Spleen (tissue), 13 donors: ENCODE measurements at places on chromosomes 3 and 15.

- no peaks in the 10 kb centered on the region for H3K4me1 ChIP-seq
- H3K4me3 ChIP-seq = no peak overlapping the region
- no peaks in the 10 kb centered on the region for H3K27me3 ChIP-seq
- no peak for DNase-seq
- no peaks in the 10 kb centered on the region for H3K36me3 ChIP-seq
- no peak overlapping the region for H3K27ac ChIP-seq
Measured at GRCh38 chr3:42823351-42823750, 14.1 kb downstream of the ACKR2 start.

DNA sequence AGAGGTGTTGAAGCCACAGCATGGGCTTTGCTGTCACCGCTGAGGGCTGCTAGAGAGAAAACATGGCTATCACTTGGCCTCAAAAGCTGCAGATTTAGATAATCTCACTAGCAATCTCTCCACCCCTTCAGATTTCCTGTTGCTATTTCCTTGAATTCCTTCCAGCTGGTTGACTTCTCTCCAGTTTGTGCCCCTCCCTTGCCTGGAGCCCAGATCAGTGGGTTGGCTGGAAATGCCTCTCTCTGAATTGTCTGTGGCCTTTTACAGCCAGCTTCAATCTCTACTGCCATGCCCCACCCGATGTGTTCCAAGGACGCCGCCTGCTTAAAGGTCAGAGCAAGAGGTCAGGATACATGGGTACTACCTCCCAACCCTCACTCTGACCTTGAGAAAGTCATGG, 294.1 kb downstream of the NTRK3 start:
- no peaks in the 10 kb centered on the region for H3K36me3 ChIP-seq
- no peak overlapping the region for H3K4me3 ChIP-seq
- H3K27me3 ChIP-seq = no peaks in the 10 kb centered on the region
- peak overlapping the region; percentile 27 for H3K27ac ChIP-seq
- H3K4me1 ChIP-seq = peaks cover 4% of the 10 kb centered on the region

GRCh38 chr15:100710222-100710621, 107.8 kb downstream of the ASB7 start:
- no peaks in the 10 kb centered on the region for H3K4me1 ChIP-seq
- H3K27me3 ChIP-seq = no peaks in the 10 kb centered on the region
- no peak overlapping the region for H3K4me3 ChIP-seq
- no peak overlapping the region for H3K27ac ChIP-seq

GRCh38 chr15:27842526-27842925, 256.6 kb downstream of the OCA2 start:
- no peaks in the 10 kb centered on the region for H3K4me1 ChIP-seq
- no peak overlapping the region for H3K4me3 ChIP-seq
- no peak for DNase-seq

- no peak for DNase-seq
- no peaks in the 10 kb centered on the region for H3K36me3 ChIP-seq
- H3K4me1 ChIP-seq = no peaks in the 10 kb centered on the region
- no peak overlapping the region for H3K4me3 ChIP-seq
- H3K27me3 ChIP-seq = no peaks in the 10 kb centered on the region
Measured at GRCh38 chr15:33100314-33100713, 94.2 kb downstream of the FMN1 start.

DNA sequence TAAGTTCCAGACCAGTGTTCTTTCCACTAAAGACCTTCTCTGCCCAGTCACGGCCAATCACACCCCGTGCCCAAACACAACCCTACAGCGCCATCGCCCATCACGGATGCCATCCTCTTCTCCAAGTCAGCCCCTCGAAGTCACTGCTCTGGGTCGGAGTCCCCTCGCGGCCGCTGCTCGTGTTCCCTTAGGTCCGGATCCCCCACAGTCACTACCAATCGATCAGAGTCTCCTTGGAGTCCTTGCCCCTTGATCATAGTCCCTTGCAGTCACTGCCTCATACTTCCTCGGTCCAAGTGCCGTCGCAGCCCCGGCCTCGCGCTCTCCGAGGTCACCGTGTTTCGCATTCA, 461 bp downstream of the PCYT1A start:
- peak overlapping the region; percentile 84 for H3K4me3 ChIP-seq
- H3K4me1 ChIP-seq = peaks cover 52% of the 10 kb centered on the region
- no peaks in the 10 kb centered on the region for H3K27me3 ChIP-seq

- DNase-seq = no peak
- H3K4me3 ChIP-seq = no peak within 1 kb of the TSS
- peaks cover 31% of the 10 kb centered on the region for H3K27me3 ChIP-seq
- peaks cover 7% of the 10 kb centered on the region for H3K4me1 ChIP-seq
Measured at GRCh38 chr3:184377882-184378445, at the start of gene THPO. Gene THPO (minus strand): TSS chr3:184378207. CDS start chr3:184376259, 1,948 bp downstream.

DNA sequence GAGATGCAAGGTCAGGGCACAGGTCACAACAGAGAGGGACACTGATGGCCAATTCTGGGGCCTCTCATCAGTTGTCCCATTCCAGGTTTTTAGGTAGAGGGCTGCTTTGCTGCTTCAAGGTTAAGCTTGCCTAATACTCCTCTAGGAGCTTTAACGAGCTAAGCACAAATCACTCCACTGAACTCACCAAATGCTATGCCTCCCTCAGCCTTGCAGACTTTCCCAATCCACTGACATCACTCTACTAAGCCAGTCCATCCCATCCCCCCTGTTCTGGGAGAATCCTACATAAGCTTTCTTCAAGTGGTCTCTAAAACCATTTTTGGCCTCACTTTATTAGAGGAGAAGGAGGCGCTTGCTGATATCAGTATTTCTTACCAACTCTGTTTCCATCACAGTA, 24.8 kb upstream of the PDCD6IP start:
- H3K4me3 ChIP-seq = no peak overlapping the region
- no peaks in the 10 kb centered on the region for H3K4me1 ChIP-seq
- DNase-seq = no peak
- no peaks in the 10 kb centered on the region for H3K27me3 ChIP-seq
- H3K27ac ChIP-seq = no peak overlapping the region

DNA sequence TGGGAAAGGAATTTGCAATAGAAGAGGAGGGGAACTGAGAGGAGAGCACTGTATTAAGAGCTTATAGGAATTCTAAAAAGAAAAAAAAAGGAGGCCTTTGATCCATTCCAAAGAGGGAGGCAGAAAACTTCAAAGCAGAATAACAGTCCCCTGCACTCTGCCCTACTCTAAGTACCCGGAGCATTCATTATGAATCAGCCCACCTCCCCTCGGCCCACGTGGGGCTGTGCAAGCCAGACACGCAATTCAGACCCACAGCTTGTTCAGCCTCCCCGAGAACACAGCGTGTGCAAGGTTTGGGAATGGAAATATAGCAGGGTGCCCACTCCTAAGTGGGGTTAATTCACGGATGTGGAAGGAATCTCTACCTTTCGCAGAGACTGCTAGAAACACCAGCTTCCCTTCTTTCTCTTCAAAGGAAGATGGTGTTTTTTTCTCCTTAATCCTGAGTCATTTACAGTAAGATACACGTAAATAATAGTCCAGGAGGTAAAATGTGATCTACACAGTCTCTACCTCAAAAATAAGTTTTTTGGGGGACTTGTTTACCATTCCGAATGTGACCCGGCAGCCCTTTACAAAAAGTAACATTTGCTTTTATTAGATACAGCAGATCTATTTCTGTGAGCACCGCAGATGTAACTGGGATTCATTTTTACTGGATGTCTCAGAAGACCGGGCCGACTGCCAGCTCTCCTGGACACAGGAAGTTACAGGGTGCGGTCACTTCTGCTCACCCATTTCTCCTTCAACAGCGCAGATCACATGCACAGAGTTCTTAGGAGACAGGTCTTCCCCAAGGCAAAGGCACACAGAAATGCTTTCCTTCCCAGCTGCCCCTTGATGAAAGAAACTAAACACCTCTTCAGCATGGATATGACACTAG, 768.5 kb upstream of the CFAP20DC start:
- H3K4me1 ChIP-seq = peaks cover 14% of the 10 kb centered on the region
- no peaks in the 10 kb centered on the region for H3K27me3 ChIP-seq
- H3K27ac ChIP-seq = no peak overlapping the region
- no peak for DNase-seq
- no peak overlapping the region for H3K4me3 ChIP-seq
- H3K36me3 ChIP-seq = no peaks in the 10 kb centered on the region

- H3K4me1 ChIP-seq = peaks cover 8% of the 10 kb centered on the region
- H3K27ac ChIP-seq = no peak overlapping the region
- H3K4me3 ChIP-seq = no peak overlapping the region
- no peaks in the 10 kb centered on the region for H3K27me3 ChIP-seq
Measured at GRCh38 chr3:46903341-46904302, 26.1 kb downstream of the PTH1R start.

GRCh38 chr3:55570271-55570711, 83.2 kb upstream of the WNT5A start:
- no peak overlapping the region for H3K4me3 ChIP-seq
- H3K27ac ChIP-seq = no peak overlapping the region
- no peaks in the 10 kb centered on the region for H3K36me3 ChIP-seq
- no peaks in the 10 kb centered on the region for H3K27me3 ChIP-seq

DNA sequence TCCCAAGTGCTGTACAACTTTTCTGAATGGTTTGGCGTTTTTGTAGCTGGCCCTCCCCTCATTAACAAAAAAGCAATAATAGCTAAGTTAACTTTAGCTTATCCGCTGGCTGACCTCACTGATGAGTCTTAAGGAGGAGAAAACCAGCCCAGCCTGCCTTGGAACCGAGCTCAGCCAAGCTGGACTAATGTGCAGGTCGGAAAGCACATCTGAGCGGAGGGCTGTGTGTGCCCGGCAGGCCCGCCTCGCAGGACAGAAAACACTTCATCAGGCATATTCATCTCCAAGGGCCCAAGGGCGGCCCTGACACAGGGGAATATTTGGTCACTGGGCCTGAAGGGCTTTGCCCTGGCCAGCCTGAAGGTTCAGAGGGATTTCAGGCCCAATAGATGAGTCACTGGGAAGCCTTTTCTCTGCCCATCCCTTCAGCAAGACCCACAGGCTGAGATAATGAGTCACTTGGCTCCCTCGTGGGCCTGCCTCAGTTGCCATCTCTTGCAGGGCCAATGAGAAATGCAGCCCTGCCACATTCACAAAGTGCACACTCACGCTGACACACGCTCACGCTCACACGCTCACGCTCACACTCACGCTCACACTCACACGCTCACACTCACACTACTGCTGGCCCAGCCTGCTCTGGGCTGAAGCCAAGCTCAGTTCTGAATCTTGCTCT, 75.1 kb downstream of the SLC12A8 start:
- no peak overlapping the region for H3K4me3 ChIP-seq
- no peaks in the 10 kb centered on the region for H3K27me3 ChIP-seq
- H3K4me1 ChIP-seq = peaks cover 32% of the 10 kb centered on the region
- no peak for DNase-seq

GRCh38 chr3:132418916-132419315, 1.6 kb downstream of the DNAJC13 start:
- H3K36me3 ChIP-seq = peaks cover 28% of the 10 kb centered on the region
- no peak for DNase-seq
- H3K4me3 ChIP-seq = peak overlapping the region; percentile 97
- H3K4me1 ChIP-seq = peaks cover 8% of the 10 kb centered on the region
- no peak overlapping the region for H3K27ac ChIP-seq

DNA sequence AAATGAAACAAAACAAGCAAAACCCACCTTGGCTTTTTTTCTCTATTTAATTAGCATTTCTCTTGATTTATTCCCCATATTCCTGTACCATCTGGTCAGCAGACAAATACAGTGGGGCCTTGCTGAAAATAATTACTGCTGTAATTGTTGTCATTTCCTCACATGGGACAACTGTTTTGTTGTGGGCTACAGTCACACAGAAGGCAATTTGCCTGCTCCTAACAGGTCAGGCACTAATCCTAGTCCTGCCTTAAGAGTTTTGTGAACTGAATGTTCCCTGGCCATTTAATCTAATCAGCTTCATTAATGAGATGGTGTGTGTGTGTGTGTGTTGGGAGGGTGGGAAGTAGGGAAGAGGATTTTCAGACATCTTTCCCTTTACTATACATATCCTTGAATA, 11.6 kb downstream of the TRPC1 start:
- no peak overlapping the region for H3K4me3 ChIP-seq
- no peaks in the 10 kb centered on the region for H3K27me3 ChIP-seq
- H3K4me1 ChIP-seq = no peaks in the 10 kb centered on the region
- H3K36me3 ChIP-seq = no peaks in the 10 kb centered on the region

GRCh38 chr3:45425237-45425933, 37.0 kb downstream of the LARS2 start:
- H3K27me3 ChIP-seq = no peaks in the 10 kb centered on the region
- H3K4me1 ChIP-seq = no peaks in the 10 kb centered on the region
- H3K4me3 ChIP-seq = no peak overlapping the region
- DNase-seq = no peak
- H3K27ac ChIP-seq = no peak overlapping the region

DNA sequence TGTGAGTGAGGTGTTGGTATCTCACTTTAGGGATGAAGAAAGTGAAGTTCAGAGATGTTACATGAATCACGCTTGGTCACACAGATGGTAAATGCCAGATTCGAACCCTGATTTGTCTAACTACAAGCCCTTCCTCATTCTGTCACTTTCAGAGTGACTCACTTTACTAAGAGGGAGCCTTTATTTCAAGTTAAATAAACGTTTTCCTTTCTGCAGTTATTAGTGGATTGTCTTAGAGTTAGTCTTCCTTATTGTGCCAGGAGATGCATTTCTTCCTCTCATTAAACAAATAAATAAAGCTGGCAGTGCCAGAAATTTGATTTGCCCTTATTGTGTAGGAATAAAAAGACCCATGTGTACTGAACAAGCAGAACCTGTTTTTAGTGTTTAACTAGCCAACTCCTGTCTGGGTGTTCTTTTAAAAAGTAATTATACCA, 162.5 kb downstream of the AKAP13 start:
- peak overlapping the region; percentile 94 for H3K27ac ChIP-seq
- H3K4me1 ChIP-seq = peaks cover 90% of the 10 kb centered on the region
- no peaks in the 10 kb centered on the region for H3K27me3 ChIP-seq
- no peaks in the 10 kb centered on the region for H3K36me3 ChIP-seq

GRCh38 chr15:91366111-91366510, 266.1 kb downstream of the SV2B start:
- H3K4me3 ChIP-seq = no peak overlapping the region
- no peak overlapping the region for H3K27ac ChIP-seq
- no peaks in the 10 kb centered on the region for H3K36me3 ChIP-seq
- H3K4me1 ChIP-seq = peaks cover 6% of the 10 kb centered on the region

DNA sequence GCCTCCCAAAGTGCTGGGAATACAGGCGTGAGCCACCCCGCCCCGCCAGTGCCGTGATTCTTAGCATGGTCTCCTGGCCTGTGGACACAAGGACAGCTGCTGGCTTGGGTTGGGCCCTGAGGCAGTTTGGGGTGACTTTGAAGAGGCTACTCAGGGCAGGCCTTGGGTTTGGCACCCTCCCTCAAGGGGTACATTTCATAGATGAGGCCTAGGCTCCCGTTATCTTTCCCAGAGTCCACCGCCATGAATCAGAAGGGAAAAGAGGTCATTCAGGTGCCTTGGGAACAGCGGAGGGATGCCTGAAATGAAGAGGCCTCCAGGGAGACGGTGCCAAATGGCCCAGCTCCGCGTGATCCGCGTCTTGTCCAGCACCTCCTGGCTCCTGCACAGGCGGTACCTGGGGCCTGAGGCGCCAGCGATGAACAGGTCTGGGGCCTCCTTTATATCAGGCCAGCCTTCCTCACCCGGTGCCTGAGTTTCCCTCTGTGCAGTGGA, 9.3 kb downstream of the GNAI2 start:
- peaks cover 77% of the 10 kb centered on the region for H3K36me3 ChIP-seq
- H3K4me1 ChIP-seq = peaks cover 98% of the 10 kb centered on the region
- H3K27ac ChIP-seq = peak overlapping the region; percentile 86
